ENCODE measurements at places on chromosomes 13 and 19.

DNA sequence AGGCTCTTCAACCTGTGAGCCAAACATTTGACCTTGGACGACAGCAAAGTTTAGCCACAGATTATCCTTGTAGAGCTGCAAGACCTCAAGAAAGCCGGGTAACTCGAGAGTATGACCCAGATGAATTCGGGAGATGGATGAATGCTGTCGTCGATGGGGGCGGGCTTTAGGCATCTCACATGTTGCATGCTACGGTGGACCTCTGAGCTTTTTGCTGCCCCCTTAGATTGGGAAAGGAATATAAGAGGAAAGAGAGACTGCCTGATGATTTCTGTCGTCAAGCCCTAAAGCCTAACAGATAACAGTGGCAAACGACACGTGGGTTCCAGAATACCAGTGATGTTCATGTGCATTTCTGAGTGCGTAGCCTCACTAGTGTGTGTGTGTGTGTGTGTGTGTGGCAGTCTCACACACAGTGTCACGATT lies 730 bp upstream of the ABCC4 start:
- no peak for DNase-seq

GRCh38 chr13:106507560-106508274 lies 27.7 kb downstream of the EFNB2 start:
- peak; percentile 7 for DNase-seq

DNA sequence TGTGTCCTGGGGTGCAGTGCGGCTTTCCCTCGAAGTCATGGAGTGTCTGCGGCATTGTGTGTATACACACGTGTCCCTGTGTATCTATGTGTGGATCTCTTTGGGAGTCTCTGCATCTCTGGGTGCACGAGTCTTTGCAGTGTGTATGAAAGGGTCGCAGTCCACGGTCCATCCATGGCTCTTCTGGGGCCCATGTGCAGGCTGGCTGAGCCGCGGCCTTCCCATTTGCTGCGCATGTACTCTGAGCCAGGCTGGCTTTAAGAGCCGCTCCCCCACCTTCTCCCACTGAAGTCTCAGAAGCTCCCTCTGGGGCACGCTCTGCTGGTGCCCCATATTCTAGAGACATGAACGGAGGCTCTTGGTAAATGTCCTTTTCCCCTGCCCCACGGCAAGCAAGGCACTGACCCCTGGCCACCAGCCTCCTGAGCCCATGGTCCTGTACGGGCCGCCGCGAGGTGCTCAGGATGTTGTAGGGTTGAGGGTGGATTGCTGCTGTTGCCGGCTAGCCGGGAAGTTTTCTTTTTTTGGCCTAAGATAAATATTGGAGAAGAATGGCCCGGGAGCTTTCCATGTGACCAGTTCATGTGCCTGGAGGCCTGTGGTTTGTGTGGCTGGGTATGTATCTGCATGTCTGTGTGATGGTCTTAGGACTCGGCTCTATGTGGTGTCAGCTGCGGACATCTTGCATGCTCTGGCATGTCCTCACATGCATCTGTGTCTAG lies 31.9 kb downstream of the PAK4 start:
- DNase-seq, result no peak

- DNase-seq, result no peak
Observed at GRCh38 chr19:29521291-29522075, 4.3 kb upstream of the VSTM2B start.

DNA sequence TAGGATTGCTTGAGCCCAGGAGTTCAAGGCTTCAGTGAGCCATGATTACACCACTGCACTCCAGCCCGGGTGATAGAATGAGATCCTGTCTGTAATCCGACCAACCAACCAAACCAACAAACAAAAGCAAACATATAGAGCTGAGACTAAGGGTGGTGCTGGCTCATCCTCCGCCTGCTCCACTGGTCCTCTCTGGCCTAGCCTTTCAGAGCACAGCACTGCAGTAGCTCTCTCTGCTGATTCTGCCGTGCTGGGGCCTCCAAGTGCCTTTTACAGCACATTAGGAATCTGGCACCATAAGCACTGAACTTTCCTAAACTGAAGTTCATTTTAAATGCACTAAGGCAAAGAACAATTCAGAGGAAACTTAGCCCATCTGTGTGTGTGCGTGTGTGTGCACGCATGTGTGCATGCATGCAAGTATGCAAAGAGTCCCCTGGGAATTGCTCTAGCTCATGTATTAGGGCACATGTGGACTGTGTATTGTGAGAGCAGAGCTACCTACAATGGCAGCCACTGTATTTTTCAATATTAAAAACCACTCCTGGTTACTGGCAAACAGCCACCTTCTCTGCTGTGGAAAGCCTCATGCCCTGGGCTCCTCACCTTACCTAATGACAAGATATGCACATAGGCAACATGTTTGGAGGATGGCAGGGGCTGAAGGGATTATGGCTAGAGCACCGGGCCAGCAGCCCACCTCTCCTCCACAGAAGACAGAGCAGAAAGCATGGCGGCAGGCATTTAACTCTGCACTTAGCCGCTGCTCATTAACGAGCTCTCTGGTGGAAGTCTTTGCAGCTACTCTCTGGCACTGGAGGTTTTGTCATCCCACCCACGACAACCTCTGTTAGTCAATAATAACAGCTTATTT lies 223.1 kb upstream of the TSHZ3 start:
- DNase-seq, result no peak

GRCh38 chr19:7676376-7676775 lies 514 bp upstream of the MCEMP1 start:
- no peak for DNase-seq

GRCh38 chr19:17259118-17259780 lies 5.3 kb downstream of the USHBP1 start:
- DNase-seq, result no peak

DNA sequence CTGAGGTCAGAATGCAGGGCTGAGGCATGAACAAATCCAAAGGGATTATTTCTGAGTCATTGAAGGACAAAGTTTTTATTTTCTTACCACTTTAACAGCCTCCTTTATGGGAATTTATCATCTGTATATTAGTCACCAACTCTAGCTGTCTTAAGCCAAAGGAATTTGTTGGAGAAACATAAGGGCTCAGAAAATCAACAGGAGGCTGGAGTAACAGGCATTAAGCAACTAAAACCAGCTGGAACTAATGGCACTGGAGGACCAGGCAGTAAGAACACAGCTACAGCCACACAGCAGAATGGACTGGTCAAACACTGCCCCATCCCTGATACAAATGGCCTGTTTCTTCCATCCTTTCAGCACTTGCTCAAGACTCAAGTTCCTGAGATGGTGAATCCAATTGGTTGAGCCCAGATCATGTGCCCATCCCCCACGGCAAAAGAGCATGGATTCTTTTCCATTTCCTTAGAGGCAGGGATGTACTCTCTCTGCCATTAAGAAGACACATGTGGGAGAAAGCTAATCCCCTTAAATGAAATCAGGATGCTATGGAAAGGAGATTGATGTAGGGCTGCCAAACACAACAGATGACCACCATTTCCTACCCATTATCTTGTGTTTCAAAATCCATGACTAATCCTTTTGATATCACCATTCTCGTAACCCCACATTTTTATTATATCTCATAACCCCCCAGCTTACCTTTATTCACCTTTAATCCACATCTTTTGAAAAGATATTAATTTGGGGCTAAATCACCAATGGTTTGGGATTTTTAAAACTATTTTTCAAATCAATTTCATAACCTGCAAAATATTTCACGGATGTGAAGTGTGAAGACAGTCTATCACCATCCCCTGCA lies 157.0 kb upstream of the FNDC3A start:
- peak; percentile 41 for DNase-seq

GRCh38 chr19:41356984-41357739 lies 3.4 kb upstream of the TGFB1 start:
- DNase-seq, result no peak

DNA sequence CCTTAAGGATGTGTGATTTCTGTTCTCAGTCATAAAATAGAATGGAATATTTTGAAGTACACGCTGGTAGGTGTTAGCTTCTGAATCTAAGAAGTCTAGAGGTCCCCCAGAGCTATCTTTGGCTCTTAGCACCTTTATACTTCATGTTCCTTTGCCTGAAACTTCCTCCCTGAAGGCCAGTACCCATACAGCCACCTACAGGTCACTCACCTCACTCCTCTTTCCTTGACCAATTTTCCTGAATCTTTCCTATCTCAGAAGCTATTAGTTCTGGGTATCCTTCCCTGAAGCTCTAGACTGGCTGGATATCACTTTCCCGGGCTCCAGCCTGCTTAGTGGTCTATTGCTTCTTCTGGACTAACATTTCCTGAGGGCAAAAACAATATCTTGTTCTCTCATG lies 93.4 kb upstream of the EDNRB start:
- no peak for DNase-seq

DNA sequence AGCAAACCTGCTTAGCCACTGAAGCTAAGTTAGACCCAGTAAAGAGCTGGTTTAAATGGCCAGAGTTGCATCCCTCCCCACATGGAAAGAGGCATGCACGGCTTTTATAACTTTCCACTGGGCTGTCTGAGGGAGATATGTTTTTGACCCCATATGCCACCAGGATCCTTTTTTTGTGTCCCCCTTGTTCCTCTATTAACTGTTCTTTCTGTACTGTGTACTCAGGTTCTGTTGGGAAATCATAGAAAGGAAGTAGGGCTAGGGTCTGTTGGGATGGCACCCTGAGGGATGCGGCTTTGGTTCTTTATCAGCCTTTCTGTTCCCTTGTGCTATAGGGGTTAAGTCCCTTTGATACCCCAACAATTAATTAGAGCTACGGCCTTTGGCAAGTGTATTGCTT lies 12.2 kb upstream of the TM9SF2 start:
- DNase-seq, result no peak

DNA sequence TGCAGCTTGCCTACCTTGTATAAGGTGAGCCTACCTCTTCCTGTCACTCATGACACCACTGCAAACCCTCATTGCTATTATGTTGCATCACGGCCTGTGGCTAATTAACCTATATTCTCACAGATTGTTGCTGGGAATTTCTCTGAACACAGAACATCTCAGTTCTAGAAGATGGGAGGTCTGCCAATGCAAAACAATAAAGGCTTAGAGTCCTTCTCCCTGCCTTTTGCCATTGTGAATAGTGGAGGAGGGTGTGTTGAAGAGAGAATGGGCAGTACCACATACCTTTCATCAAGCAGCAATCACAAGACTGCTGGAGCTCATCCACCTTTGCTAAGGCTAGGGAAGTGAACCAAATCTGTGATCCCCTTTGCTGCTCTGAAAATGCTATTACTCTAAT lies 34.4 kb downstream of the WDFY2 start:
- DNase-seq, result no peak

DNA sequence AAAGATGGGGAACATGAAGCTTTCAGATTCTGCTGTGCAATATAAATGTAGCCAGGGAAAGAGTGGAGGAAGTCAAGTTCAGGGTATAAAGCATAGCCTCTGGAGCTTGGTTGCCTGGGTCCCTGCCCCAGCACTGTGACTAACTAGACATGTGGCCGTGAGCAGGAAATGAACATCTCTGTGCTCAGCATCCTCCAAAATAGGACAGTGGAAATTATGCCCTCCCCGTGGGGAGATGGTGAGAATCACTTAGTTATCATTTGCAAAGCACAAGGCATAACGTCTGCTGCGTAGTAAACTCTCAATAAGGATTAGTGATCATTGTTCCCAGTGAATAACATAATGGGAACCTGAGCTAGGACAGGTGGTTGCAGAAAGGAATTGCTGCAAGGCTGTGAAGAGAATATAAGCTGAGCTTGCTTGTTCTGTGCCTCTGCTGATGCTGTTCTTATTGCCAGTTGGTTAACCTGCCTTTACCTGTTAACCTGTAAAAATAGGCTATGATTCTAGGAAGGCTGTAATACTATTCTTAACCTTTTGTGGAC lies 441.0 kb downstream of the COG6 start:
- no peak for DNase-seq

DNA sequence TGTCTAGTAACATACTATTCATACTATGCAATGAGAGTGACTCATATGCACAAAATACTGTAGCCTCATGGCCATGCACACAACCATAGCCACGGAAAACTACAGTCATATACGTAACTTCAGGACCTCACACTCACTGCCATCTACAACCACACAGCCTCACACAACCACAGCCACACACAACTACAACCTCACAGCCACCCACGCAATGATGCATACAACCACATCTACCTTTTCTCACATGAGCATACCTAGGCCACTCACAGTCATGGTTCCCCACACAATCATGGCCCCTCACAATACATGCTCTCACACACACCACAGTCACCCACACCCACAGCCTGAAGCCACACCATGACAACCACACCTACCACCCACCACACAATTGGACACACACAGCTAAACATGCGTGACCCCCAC lies 8.7 kb upstream of the TNFSF14 start:
- no peak for DNase-seq

- DNase-seq, result no peak
Observed at GRCh38 chr19:10550336-10550735, 6.6 kb downstream of the ATG4D start.

DNA sequence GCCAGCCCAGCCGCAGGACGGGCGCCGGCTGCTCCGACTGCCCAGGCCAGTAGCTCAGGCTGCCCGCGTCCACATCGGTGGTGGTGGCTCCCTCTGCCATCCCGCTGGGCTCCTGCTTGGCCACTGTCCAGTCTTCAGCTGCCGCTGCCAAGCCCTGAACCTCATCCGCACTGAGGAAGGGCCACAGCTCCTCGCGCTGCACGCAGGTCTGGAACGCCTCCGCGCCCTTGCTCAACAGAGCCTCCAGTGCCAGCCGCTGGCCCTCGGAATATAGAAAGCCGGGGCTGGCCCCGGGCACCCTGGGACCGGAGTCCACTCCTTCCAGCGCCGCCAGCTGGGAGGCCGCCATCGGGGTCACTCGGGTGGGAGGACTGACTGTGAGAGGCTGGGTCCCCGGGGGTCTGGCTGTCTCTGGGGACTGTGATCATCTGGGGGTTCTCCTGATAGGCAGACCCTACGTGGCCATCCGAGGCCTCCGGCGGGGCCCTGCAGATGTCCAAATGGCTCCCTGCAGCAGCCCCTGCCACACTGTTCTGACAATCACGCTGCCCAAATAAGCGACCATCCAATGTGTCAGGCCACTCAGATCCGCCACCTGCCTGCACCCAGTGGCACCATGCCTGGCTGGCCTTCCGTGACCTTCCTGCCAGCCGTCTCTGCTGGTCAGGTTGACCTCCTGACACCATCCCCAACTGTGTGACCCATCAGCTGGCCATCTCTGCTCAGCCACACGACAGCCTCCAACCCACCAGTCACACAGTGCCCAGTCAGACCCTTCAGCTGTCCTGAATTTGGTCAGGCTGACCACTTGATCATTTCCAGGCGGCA lies 1.6 kb downstream of the FAM83E start:
- DNase-seq, result no peak

- DNase-seq, result peak; percentile 78
Observed at GRCh38 chr19:8569066-8569771, 8.0 kb downstream of the MYO1F start.

GRCh38 chr13:111640006-111640405 lies 319.6 kb downstream of the TEX29 start:
- no peak for DNase-seq
